ENCODE measurements at places on chromosomes 7 and 10. TPM values are rescaled to one million over a fixed set of nuclear protein-coding genes. Genes with fewer than 3 reads are reported as not detected.

DNA sequence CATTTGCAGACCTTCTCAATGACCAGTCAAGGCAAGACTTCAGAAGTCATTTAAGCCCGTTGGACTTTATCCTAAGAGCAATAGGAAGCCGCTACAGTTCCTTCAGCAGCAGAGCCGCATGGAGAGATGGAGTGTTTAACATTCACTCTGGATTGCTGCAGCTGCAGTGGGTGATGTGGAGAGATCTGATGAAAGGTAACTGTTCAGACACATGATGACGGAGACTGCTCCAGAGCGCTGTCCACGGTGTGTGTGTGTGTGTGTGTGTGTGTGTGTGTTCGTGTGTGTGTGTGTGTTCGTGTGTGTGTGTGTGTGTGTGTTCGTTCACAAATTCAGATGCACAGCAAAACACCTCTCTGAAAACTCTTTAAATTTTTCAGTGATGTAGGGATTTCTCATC is 37.0 kb downstream of the SEC61G start:
- DNase-seq, result no peak
- no peaks in the 10 kb centered on the region for H3K27me3 ChIP-seq
- no peak overlapping the region for H3K27ac ChIP-seq
- no peak overlapping the region for H3K4me3 ChIP-seq
- no peaks in the 10 kb centered on the region for H3K36me3 ChIP-seq

DNA sequence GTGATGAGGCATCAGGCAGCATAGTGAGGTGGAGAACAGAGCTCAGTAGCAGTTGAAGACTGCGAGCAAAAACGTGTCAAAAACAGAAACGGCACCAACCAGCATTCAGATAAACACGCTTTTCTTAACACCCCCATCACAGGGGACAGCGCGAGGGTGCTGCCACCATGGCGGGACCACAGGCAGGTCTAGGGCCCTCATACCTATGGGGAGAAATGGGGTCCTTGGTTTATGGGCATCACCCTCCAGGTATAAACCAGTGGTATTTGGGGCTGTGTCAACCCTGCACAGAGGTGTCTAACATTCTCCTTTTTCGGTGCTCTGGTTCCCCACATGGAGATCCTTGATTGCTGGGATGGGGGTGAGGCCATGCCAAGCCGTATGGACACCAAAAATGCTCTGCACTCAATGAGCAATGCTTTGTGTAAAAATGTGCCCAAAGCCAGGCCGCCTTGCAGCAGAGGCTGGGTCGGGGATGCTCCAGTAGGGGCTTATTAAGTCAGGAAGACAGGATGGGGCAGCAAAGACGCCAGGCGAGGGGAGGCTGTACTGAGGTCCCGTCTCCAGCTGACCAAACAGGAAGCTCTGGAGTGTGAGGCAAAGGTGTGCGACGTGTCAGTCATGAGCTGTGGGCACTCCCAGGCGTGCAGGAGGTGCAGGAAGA is 191.5 kb downstream of the WDR37 start:
- H3K27me3 ChIP-seq, result no peaks in the 10 kb centered on the region
- H3K4me1 ChIP-seq, result no peaks in the 10 kb centered on the region
- DNase-seq, result no peak
- H3K4me3 ChIP-seq, result no peak overlapping the region
- no peaks in the 10 kb centered on the region for H3K36me3 ChIP-seq

DNA sequence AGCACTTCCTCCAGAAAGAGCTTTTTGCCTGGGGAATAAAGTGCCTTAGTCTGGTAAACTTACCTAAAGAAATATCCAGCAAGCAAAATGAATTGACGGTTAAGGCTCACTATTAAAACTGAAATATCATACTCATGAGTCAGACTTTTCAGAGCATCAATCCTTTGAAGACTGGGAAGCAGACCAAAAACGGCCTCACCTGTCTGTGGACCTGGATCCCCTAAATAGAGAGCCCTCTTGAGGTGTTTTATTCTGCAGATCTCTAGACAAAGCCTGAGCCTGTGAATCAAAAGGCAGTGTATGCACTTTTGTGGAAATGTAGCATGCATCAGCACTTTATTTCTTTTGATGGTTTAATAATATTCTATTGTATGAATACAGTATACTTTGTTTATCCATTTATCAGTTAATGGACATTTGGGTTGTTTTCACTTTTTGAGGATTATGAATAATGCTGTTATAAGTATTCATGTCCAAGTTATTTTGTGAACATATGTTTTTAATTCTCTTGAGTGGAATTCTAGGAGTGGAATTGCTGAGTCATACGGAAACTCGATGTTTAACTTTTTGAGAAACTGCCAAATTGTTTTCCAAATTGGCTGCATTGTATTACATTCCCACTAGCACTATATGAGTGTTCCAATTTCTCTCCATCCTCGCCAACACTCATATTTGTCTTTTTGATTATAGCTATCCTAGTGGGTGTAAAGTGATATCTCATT is 449.0 kb upstream of the IGFBP3 start:
- no peaks in the 10 kb centered on the region for H3K36me3 ChIP-seq
- no peak overlapping the region for H3K27ac ChIP-seq
- H3K4me1 ChIP-seq, result no peaks in the 10 kb centered on the region
- H3K27me3 ChIP-seq, result no peaks in the 10 kb centered on the region
- no peak overlapping the region for H3K4me3 ChIP-seq

DNA sequence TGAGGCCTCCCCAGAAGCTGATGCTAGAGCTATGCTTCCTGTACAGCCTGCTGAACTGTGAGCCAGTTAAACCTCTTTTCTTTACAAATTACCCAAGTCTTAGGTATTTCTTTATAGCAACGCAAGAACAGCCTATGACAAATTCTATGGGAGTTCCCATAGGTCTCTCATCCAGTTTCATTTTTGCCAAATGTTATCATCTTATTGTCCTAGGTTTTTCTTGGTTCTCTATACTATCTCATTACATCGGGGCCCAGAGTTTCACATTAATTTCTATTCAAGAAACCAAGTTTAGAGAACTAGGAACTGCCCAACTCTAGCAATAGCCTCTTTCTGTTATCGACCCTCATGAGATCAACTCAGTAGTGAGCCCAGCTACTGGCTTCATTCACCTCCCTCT is 15.9 kb downstream of the ACTA2 start:
- no peaks in the 10 kb centered on the region for H3K4me1 ChIP-seq
- no peak overlapping the region for H3K4me3 ChIP-seq
- no peak overlapping the region for H3K27ac ChIP-seq
- no peaks in the 10 kb centered on the region for H3K27me3 ChIP-seq
- H3K36me3 ChIP-seq, result no peaks in the 10 kb centered on the region

DNA sequence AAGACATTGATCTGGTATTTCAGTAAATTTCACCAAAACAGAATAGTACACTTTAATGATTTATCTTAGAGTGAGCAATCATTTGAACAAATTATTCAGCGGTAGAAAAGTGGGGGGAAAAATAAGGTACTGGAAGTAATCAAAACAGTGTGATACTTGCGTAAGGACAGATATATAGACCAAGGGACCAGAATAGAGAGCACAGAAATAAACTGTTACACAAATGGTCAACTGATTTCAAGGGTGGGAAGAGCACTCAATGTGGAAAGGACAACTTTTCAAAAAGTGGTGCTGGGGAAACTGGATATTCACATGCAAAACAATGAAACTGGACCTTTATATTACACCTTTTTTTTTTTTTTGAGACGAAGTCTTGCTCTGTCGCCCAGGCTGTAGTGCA is 119.9 kb downstream of the NRBF2 start:
- DNase-seq, result no peak
- no peak overlapping the region for H3K27ac ChIP-seq
- peaks cover 32% of the 10 kb centered on the region for H3K36me3 ChIP-seq
- no peak overlapping the region for H3K4me3 ChIP-seq
- no peaks in the 10 kb centered on the region for H3K4me1 ChIP-seq
- no peaks in the 10 kb centered on the region for H3K27me3 ChIP-seq

DNA sequence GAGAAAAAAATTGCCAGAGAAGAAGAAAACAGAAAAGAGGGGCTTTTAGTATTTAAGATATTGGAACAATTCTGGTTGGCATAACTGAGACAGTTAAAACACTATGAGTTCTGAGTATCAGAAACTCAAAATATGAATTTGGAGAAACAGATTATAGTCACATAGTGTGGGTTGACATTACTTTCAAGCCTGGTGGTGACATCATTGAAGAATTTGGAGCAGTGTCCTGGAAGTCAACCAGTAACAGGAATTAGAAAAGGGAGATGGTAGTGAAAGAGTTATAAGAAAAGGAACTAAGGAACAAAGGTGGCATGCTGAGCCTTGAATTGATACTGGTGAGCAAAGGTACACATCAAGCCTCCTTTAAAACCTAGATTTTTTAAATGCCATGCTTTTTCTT is 88.2 kb downstream of the ZNF438 start:
- no peak for DNase-seq
- H3K27ac ChIP-seq, result no peak overlapping the region
- H3K27me3 ChIP-seq, result no peaks in the 10 kb centered on the region
- no peaks in the 10 kb centered on the region for H3K36me3 ChIP-seq
- H3K4me3 ChIP-seq, result no peak overlapping the region

GRCh38 chr10:58747687-58748086 is 235.0 kb downstream of the BICC1 start:
- no peak overlapping the region for H3K4me3 ChIP-seq
- DNase-seq, result peak; percentile 38
- H3K36me3 ChIP-seq, result no peaks in the 10 kb centered on the region
- H3K4me1 ChIP-seq, result peaks cover 41% of the 10 kb centered on the region
- H3K27ac ChIP-seq, result peak overlapping the region; percentile 70

DNA sequence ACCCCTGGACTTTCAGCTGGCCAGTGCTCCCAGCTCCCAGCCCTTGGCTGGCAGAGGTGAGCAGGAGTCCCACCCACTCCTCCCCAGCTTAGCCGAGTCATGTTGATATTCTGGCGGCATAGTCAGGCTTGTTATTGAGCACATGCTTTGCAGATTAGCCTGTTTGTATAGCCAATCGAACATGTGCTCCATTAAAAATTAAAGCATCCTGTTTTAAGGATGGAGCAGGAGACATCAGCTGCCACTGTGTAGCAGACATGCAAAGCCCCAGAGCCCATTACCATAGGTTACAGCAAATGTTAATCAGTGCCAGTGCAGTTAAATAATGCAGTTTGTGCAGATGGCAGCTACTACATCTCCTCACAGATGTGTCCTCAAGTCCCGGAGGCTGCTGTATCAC is 574.6 kb upstream of the GALNT17 start:
- H3K36me3 ChIP-seq, result no peaks in the 10 kb centered on the region
- no peak overlapping the region for H3K4me3 ChIP-seq
- H3K27me3 ChIP-seq, result no peaks in the 10 kb centered on the region
- no peak for DNase-seq
- H3K4me1 ChIP-seq, result no peaks in the 10 kb centered on the region
- H3K27ac ChIP-seq, result no peak overlapping the region

DNA sequence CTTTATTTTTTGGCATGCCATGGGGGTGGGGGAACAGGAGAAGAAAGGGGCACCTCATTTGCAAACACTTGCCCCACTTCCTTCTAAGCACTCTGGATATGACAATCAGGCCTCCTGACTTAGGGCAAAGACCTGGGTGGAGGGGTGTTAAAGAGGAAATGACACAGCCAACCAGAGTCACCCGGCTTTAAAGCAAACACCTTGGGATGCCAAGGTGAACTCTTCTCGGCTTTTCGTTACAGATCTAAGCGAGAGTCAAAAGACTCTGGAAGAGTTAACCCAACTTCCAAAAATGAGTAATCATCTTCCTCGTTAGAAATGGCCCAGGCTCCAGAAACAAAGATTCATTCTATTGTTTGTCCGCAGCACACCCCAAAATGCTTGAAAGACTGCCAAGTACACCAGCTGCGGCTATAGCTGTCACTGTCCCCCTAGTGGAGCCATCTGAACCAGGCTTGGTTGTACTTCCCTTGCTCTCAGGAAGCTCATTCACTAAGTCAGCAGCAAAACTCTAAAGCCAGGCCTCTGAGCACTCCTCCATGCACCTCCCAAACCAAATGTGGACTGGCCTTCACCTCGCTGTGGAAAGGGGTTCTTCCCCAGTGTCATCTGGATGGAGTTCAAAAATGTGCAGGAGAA is 24.8 kb downstream of the FAM53B start:
- H3K36me3 ChIP-seq, result no peaks in the 10 kb centered on the region
- peaks cover 17% of the 10 kb centered on the region for H3K4me1 ChIP-seq
- DNase-seq, result peak; percentile 89
- no peak overlapping the region for H3K4me3 ChIP-seq

GAD2 gene
- not detected for total RNA-seq

MUC12 gene
- 1.2 TPM for total RNA-seq

EVX1 gene
- total RNA-seq, result not detected

All from SJCRH30 (cell line).